ENCODE measurements at places on chromosomes 1 and 21. TPM values are rescaled to one million over a fixed set of nuclear protein-coding genes. Genes with fewer than 3 reads are reported as not detected.

DNA sequence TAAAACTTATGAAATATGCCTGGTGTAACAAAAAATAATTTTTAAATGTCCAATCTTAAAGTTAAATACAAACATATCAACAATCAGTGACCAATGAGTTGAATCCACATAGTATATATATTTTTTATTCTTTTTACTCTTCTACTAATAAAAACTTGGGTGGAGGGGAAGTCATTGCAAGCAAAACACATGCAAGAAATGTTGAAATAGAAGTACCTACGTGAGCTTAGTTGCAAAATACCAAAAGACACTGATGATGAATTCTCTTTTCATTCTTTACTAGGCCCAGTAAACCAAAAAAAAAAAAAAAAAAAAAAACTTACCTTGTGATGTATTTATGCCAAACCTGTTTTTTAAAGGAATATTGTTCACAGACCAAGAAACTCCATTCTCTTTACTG, 26.4 kb upstream of the PLA2G4A start:
- no peak for ATAC-seq

- ATAC-seq = no peak
Observed at GRCh38 chr1:8867878-8868567, 10.5 kb downstream of the ENO1 start.

The ADAMTSL4 gene
- 29.6 TPM for total RNA-seq

DNA sequence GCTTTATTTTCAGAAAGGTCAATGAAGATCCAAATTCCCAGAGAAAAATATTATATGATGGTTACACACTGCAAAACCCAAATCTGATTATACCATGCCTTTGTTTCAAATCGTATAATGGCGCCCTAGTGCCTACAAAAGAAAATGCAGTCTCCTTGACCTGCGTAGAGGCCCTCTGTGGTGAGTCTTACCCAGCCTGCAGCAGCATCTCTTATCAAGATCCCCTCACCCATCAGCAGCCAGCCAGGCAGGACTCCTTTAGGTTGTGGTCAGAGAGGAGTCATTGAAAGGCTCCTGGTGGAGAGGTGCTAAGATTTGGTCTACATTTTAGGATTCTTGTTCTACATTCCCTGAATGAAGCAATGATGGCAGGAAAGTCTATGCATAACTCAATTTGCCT, 23.7 kb upstream of the DAB1 start:
- ATAC-seq = no peak

The PADI4 gene
- not detected for total RNA-seq

DNA sequence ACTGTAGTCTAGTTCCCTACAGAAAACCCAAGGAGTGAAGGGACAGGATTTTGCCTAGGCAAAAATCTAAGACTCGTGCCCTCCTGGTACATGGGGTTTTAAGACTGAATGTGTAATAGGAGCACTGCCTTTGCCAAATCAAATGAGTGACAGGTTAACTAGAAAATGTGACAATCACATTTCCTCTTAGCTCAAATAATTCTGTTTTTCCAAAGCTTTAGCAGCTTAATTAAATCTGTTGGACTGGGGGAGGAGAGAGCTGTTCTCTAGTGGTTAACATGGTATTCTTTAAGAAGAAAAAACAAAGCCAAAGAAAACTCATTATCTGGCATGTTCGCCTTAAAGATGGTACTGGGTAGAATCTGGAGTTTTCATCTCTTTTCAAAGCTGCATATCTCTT, 12.6 kb downstream of the FNDC5 start:
- no peak for ATAC-seq

- ATAC-seq = no peak
Observed at GRCh38 chr1:41171266-41171874, 70.7 kb downstream of the SCMH1 start.

- no peak for ATAC-seq
Observed at GRCh38 chr1:8816831-8817411, 519 bp downstream of the RERE start.

DNA sequence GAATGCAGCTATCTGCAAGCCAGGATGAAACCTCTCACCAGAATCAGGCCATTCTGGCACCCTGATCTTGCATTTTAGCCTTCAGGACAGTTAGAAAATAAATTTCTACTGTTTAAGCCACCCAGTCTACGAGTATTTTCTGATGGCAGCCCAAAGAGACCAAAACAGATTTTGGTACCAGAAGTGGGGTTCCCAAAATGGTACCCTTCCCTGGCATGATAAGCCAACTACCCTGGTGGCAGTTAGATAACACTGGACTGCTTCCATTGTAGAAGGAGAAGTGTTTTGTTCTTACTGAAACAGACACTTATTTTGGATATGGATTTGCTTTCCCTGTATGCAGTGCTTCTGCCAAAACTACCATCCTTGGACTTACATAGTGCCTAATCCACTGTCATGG, 115.0 kb downstream of the CSMD2 start:
- ATAC-seq = no peak

GRCh38 chr1:83967336-83967735, 31.6 kb downstream of the TTLL7 start:
- ATAC-seq = no peak

- ATAC-seq = no peak
Observed at GRCh38 chr1:30068787-30069472, 654.5 kb downstream of the MATN1 start.

DNA sequence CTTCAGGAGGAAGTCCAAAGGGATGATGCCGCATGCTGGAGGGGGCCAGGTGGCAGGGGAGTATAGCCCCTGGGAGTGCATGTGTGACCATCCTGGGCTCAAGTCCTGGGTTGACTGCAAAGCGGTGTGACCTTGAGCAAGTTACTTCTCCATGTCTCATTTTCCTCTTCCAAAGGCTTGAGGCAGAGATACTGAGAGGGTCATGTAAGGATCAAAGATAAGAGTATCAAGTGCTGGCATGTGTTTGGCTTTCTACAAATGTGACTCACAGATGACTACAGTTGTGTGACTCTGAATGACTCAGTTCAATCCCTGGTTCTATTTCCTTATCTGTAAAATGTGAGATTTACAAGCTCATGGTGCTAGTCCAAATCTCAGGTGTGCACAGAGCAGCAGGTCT, 26.1 kb downstream of the PROK1 start:
- ATAC-seq = no peak

- ATAC-seq = no peak
Observed at GRCh38 chr1:165486663-165487062, 41.7 kb upstream of the RXRG start.

DNA sequence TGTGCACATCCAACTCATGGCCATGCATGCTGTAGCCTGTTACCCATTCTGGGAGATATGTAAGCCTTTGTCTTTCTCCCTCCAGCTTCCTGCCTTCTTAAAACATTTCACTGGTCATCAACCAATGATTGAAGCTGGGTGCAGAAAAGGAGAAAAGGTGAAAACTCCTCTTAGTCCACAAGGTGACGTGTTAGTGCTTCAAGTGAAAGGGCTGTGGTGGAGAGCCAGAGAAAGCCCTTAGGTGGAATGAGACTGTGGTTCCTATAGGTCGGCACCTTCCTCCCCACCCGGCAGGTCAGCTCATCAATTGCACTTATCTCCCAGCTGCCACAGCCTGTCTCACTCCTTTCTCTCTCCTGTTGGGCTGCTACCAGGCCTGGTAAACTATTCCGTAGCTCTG, 30.4 kb downstream of the ERG start:
- ATAC-seq = no peak

DNA sequence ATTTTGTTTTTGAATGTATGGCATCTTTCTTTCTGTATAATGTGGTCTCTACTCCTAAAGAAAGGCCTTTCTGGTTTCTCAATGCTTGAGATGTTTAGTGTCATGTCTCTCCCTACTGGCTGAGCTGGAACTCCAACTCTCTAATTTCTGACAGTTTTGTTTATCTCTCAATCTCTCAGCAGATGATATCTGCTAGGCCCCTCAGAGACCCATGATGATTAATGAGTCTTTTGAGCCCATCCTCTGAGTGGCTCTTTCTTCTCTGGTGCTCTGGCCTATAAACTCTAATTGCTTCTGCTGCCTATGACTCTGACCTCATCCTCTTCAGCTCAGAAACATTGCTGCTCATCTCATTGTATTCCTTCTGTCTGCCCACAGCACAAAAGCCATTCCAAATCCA, 46.6 kb downstream of the CRB1 start:
- ATAC-seq = no peak

The CR2 gene
- total RNA-seq = not detected

GRCh38 chr1:242086706-242087105, 87.8 kb upstream of the MAP1LC3C start:
- no peak for ATAC-seq

DNA sequence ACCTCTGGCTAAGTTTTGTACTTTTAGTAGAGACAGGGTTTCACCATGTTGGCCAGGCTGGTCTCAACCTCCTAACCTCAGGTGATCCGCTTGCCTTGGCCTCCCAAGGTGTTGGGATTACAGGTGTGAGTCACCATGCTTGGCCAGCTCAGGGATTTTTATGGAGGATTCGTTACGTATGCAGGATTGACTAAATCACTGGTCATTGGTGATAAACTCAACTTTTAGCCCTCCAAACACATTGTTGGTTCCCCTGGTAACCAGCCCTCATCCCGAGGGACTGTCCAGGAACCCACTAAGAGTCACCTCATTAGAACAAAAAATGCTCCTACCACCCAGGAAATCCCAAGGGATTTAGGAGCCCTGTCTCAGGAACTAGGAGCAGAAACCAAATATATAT, 40.4 kb downstream of the ST3GAL3 start:
- no peak for ATAC-seq

DNA sequence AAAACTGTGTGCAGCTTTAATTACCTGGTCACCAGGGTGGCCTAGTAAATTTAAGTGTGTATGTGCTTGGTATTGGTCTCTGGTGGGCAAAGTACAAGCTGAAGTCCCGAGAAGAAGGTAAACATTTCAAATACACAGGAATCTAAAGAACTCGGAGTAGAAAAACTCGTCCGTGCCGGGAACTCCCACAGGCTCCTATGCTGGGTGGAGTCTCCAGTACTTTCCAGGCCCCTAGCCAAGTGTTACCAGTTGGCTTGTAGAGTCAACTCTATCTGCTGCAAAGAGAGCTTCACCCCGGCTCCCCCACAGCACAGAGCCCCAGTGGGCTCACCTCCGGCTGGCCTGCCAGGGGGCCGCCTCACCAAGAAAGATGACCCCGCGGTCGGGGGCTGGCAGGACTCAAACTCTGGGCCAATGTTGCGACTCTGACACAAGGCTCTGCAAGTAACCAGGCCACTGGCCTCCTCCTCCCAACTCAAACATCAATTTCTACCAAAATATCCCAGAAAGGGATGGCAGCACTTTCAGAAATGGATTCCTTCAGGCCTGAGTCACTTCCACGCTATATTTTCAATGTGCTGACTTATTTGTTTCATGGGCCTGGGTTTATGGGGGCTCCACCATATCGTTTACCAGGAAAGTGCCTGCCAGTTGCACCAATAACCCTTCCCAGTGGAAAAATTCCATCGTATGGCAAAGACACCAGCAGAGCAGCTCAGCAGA, 73.9 kb downstream of the SLC66A1 start:
- peak; percentile 70 for ATAC-seq

The HES3 gene
- not detected for total RNA-seq

The OLIG2 gene
- total RNA-seq = not detected

The SLC35F3 gene
- total RNA-seq = 0.16 TPM

The RUNX1 gene
- 6.8 TPM for total RNA-seq

The OR2L5 gene
- not detected for total RNA-seq

DNA sequence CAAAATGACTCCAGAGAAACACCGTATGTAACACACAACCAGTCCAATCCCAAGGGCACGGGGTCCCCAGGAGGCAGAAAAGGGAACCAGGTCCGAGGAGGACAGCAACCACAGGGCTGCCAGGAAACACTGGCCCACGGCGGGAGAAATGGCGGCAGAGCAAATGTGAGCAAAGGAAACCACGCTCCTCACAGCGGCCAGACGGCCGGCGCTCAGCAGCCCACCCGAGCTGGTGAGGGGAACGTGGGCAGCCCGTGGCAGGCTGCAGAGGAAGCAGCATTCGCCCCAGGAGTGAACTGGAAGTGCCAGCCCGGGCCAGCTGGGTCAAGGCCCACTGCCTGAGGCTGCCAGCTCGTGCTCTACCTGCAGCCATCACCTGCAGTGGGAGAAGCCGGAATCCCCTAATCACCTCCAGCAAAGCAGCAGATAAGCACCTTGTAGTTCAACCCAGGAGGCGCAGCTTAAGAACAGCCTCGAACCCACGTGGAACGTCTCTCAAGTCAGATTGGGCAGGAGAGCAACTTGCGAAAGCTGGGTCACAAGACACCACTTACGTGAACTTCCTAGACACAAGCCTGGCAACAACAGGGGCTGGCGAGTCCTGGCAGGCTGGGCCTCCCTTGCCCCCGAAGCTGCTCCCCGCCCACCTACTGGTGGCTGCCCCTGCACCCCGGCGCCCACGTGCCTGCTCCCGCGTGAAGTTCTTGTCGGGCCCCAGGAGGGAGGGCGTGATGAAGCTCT, 6.7 kb downstream of the SLC19A1 start:
- ATAC-seq = no peak

DNA sequence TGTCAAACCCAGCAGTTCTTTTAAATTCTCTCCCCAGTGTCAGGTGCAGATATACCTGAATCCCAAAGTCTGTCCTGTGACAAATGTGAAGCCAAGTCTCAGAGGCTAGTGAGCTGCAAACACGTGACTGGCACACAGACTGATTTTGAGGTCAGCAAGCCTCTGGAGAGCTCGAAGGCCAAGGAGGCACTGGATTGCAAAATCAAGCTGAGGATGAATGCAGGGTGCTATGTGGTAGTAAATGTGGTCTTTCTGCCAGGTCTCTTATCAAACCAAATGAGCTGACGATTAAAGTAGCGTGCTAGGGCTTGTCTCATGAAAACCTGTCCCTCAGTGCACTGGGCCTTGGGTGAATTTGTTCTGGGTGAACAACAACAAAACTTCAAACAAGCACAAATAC, 20.6 kb downstream of the GPR3 start:
- ATAC-seq = no peak

DNA sequence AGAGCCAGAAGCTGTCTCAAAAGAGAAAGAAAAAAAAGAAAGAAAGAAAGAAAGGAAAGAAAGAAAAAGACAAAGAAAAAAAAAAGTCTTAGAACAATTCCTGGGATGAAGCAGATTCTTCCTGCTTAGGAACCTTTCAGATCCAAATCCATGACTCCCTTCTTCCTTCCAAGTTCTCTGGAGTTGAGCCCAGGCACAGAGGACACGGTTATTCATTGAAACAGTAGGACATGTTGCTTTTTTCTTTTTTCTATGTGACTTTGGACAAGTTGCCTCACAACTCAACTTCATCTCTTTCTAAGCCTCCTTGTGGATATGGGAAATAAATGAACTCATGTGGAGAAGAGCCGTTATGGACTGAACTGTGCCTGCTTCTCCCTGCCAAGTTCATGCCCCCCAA, 14.7 kb upstream of the TNFRSF8 start:
- no peak for ATAC-seq

- peak; percentile 71 for ATAC-seq
Observed at GRCh38 chr21:26795866-26796329, 49.3 kb downstream of the ADAMTS1 start.

DNA sequence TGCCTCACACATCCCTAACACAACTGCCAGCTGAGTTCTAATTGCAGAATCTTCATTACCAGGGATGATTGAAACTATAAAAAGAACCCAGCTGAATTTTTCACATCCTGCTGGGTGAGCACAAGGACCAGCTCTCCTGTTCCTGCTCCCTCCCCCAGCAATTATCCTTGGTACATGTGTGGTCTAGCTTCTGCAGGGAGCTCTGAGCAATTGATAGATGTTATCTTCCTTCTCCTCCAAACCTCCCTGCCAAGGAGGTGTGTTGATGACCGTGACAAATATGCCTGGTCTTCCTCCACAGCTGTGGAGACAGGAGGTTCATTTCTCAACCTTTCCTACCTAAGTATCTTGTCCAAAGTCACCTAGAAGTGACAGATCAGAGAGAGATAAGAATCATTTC, 65.3 kb upstream of the MAN1A2 start:
- ATAC-seq = no peak

GRCh38 chr1:6685381-6685780, 16.2 kb downstream of the DNAJC11 start:
- ATAC-seq = no peak

Data from gastroesophageal sphincter (tissue), 4 donors.